ENCODE measurements at places on chromosomes 7 and 10. TPM values are rescaled to one million over a fixed set of nuclear protein-coding genes. Genes with fewer than 3 reads are reported as not detected.

- H3K4me3 ChIP-seq = no peak overlapping the region
- no peaks in the 10 kb centered on the region for H3K36me3 ChIP-seq
- no peak for DNase-seq
- H3K27me3 ChIP-seq = no peaks in the 10 kb centered on the region
- H3K27ac ChIP-seq = no peak overlapping the region
Observed at GRCh38 chr7:73351447-73352167, 23.6 kb downstream of the FKBP6 start.

GRCh38 chr7:7080802-7081201 lies 101.5 kb upstream of the C1GALT1 start:
- no peaks in the 10 kb centered on the region for H3K4me1 ChIP-seq
- DNase-seq = no peak
- no peak overlapping the region for H3K4me3 ChIP-seq

DNA sequence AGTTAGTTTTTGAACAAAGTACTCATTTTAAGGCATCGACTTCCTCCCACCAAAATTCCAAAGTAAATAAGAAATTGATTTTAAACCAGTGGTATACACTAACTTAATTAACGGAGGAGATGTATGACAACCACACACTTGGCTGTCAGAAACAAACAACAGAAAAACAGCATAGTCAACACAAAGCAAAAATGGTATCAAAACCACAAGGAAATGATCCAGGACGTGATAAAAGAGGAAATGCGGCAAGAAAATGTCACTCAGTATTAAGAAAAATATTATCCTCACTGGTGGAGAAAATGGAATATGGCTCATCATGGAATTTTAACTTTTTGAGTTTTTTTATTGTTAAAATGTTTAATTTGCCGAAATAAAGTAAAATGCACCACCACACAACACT lies 17.5 kb downstream of the KIAA1549 start:
- H3K4me3 ChIP-seq = no peak overlapping the region
- H3K27me3 ChIP-seq = no peaks in the 10 kb centered on the region
- no peak for DNase-seq
- no peaks in the 10 kb centered on the region for H3K36me3 ChIP-seq
- H3K4me1 ChIP-seq = no peaks in the 10 kb centered on the region

DNA sequence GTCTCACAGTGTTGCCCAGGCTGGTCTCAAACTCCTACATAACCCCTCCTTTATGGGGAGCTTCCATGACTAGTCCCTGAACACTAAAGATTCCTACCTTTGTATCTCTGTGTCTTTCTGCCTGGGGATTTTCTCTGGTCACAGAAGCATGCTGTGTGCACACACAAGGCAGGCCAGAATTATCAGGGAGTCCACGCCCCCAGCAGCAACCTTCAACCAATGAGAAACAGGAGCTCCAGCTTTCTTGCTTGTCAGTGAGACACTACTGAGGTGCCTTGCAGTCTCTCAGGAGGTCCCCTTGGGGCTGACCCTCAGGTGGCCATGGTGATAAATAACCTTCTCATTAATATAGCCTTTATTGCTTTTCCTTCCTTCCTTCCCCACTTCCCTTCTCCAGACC lies 45.1 kb upstream of the AUTS2 start:
- no peaks in the 10 kb centered on the region for H3K36me3 ChIP-seq
- H3K4me1 ChIP-seq = no peaks in the 10 kb centered on the region
- H3K27me3 ChIP-seq = no peaks in the 10 kb centered on the region
- H3K4me3 ChIP-seq = no peak overlapping the region

GRCh38 chr7:27581119-27581518 lies 81.6 kb downstream of the HIBADH start:
- no peak overlapping the region for H3K4me3 ChIP-seq
- no peaks in the 10 kb centered on the region for H3K4me1 ChIP-seq

DNA sequence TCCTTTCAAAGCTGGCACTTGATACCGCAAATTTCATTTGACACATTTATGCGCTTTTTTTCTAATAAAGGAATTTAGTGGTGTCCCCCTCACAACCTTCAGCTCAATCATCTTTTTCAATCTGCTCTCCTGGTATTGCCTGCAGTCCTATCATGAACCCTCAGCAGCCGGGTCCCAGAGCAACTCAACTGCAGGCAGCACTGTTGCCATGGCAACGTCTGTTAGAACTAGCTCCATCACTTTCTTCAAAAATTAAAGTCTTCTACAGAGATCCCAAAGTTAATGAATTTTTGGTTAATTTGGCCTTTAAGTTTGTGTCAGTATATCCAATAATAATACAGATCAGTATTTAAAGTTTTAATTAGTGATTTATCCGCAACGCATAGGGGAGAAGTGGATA lies 136.1 kb upstream of the TARP start:
- no peaks in the 10 kb centered on the region for H3K36me3 ChIP-seq
- H3K27ac ChIP-seq = no peak overlapping the region
- no peak overlapping the region for H3K4me3 ChIP-seq
- no peaks in the 10 kb centered on the region for H3K4me1 ChIP-seq

The IKZF1 gene
- total RNA-seq = 24.4 TPM

Data from thoracic aorta (tissue), 2 donors.